ENCODE measurements at places on chromosomes 4 and X. TPM values are rescaled to one million over a fixed set of nuclear protein-coding genes. Genes with fewer than 3 reads are reported as not detected.

Gene PAGE2
- total RNA-seq, result not detected

Gene XKRX
- not detected for total RNA-seq

Gene HTATSF1
- 28.4 TPM for total RNA-seq

Gene ITIH6
- not detected for total RNA-seq

Gene MAGEC1
- total RNA-seq, result not detected

Gene XK
- total RNA-seq, result under 0.01 TPM

Gene EPHA5
- not detected for total RNA-seq

Gene SPOCK3
- 0.09 TPM for total RNA-seq

Gene JCHAIN
- total RNA-seq, result not detected

Gene CCDC149
- total RNA-seq, result 16.8 TPM

Gene CDX4
- not detected for total RNA-seq

Gene HTRA3
- total RNA-seq, result 2.2 TPM

Gene FREM3
- 0.09 TPM for total RNA-seq

Gene CCNQ
- total RNA-seq, result 32.1 TPM

Gene DCLK2
- total RNA-seq, result 2.4 TPM

Gene TMSB15B
- total RNA-seq, result 5.7 TPM

Gene TRAM1L1
- 0.22 TPM for total RNA-seq

Gene DSPP
- total RNA-seq, result not detected

Gene SPACA5
- total RNA-seq, result not detected

Measured in dermis lymphatic vessel endothelial cell (primary cell).